ENCODE measurements at places on chromosomes 12 and 14.

DNA sequence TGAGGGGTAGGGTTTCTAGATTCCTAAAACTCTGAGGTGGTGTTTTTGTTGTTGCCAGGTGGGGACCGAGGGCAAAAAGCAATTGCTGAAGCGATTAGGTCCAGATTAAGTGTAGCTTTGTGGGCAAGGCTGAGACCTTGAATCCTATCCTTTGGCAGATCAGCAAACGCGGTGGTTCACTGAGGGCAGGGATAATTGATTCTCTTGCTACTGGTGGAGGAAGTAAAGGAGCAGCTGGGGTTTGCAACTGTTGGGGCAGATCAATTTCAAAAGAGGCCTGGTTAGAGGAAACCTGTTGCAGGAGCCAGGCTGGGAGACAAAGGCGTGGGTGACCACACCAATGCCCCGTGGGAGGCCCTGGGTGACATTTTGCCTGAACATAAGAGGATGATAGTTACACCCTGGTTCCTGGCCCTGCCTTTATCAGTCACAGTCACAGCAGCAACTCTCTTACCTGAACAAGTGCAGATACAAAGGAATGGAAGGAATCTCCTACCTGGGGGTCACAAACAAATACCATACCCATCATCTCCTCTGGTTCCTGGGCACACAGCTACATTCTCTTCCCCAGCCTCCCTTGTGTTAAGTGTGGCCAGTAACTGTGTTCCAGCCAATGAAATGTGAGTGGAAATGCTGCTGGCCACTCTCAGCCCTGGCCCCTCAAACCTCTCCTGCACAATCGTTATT is 43.3 kb upstream of the RASSF3 start:
- no peak for DNase-seq

- no peak for DNase-seq
Measured at GRCh38 chr14:21267431-21267845, 1.8 kb downstream of the HNRNPC start.

DNA sequence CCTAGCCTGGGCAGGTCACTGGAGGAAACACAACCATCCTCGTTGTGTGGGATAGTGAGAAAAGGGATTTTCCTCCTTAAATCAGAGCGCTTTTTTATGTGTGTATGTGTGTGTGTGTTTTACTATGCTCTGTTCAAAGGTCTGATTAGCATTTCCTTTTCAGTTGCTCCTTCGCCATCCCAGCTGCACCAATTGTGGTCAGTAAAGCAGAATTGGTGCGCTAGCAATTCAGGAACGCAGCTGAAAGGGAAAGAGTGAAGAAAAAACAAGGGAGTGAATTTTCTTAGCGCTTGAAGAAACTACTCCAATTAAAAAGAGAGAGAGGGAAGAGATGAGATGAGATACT is 173.3 kb upstream of the PARP11 start:
- DNase-seq, result no peak

GRCh38 chr14:101508196-101508947 is 52.9 kb upstream of the DIO3 start:
- DNase-seq, result no peak

DNA sequence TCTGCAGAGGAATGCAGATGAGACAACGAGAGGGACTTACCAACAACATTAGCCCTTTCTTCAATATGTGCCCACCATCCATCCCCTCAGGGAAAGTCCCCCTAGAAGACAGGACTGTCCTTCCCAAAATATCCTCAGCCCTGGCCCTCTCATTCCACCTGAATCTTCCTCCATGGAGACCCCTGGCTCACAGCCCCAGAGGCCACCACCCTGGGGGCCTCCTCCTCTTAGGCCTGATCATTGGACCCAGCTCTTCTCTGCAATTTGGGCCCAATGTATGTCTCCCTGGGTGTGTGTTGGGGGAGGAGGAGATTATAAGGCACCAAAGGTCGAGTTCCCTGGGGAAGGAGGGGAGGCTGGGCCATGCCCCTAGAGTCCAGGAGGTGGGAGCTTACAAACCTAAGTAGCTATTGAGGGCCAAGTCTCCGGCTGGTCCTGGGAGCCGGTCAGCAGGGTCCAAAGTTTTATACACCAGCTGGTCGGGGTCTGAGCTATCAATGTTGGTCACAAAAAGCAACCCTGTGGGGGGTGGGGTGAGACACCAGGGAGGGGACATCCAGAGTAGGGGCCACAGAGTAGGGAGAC is 8.1 kb downstream of the ITGA7 start:
- DNase-seq, result no peak

GRCh38 chr12:132558861-132559623 is 51.3 kb downstream of the LRCOL1 start:
- no peak for DNase-seq

DNA sequence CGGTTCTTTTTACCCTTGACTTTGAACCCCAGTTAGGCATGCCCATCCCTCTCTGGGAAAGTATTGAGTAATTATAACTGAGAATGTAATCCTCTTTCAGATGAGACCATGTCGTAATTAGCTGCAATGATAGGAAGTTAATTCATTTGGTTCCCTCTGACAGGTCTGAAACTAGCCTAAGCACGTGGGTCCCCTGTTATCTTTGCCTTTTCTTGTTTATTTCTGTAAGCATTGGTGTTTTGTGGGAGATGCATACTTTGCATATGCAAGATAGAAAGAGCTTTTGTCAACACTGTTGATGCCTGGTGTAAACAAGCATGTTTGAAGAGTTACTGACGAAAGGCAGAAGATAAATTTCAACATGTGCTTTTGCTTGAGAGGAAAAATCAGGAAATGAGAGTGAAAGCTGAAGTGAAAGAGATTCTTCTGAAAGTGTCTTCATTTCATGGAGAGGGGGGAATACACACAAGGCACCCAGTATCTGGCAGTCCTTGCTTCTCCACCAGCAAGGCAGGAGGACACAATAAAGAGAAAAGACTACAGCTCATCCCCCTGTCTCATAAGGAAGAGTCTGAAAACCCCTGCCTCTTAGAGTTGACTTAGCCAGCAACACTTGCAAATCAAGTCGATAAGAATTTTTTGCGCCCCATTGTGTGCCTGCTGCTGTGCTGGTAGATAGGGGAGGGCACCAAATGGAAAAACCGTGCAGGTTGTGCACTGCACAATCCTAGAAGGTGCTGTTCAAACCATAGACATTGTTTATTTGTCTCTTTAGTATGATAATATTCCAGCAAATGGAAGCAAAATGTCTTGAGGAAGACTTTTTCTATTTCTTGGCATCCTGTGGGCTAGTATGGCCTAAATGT is 77.8 kb downstream of the SLC24A4 start:
- DNase-seq, result no peak

DNA sequence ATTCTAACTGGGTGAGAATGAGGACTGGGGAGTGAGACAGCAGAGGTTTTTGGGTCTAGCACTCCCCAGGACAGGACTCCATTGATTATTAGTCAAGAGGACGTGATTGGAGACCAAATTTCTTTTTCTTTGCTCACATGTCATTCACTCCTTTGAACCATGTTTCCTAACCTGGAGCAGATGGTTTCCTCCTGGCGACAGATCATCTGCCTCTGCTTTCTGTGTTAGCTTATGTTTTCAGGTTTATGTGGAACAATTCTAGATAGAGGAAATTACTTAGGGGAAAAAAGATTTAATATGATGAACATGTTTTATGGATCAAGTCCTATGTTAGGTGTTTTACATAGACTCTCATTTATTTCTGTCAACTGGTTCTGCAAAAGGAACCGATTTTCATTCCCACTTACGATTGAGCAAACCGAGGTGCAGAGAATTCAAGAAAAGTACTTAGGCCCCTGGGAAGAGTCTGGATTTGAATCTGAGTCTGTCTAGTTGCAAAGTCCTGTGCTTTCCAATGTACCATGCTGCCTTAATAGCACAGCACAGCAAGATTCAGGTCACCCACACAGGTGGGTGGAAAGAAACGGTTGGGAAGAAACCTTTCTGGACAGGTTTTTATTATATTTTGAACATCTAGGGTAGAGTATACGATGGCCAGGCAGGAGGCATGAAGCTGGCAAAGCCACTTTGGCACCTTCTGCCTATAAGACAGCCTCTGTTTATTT is 30.8 kb downstream of the SMOC1 start:
- DNase-seq, result no peak

- DNase-seq, result no peak
Measured at GRCh38 chr14:75425446-75425845, 2.4 kb upstream of the JDP2 start.

DNA sequence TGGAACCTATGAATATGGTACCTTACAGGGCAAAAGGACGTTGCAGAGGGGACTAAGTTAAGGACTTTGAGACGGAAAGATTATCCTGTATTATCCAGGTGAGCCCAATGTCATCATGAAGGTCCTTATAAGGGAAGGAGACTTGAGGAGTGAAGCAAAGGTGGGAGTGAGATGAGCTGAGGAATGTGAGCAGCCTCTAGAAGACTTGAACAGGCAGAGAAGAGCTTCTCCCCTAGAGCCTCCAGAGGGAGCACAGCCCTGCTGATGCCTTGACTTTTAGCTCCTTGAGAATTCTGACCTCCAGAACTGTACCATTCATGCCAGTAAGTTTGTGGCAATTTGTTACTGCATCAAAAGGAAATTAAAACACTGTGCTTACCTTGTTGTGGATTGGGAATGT is 41.8 kb upstream of the DCD start:
- DNase-seq, result no peak

- no peak for DNase-seq
Measured at GRCh38 chr14:25993830-25994229, 604.0 kb downstream of the NOVA1 start.

DNA sequence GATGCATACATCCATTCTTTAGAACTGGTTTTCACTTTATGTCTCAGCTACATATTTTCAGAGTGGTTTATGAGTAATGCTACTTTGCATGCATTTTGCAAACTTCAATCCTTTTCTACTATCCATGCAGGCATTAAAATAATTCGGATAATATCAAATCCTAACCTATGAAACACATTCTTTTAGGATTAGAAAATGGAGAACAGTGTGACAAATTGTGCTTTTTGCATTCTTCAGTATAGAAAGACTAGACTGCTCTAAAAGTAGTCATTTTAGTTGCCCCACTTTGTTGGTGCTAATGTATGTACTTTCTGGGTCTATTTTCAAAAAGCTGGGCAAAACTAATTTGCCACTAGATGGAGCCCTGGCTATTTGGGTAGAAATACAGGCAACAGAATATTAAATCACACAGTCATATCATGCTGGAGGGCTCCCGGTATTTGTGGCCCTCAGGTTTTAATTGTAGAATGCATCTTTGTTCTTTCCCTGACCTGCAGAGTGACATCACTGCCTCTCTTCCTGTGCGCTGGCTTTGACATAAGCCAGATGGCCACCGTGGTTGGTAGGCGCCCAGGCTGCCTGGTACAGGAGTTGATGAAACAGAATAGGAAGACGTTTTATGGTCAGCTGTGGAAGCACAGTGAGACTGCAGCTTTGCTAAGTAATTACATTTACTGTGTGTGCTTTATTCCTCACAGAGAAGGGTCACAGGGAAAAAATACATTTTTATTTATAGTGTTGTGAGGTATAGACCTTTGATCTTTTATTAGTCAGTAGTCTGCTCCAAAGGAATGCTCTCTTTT is 28.1 kb downstream of the MSRB3 start:
- no peak for DNase-seq

GRCh38 chr12:26496170-26496569 is 300.8 kb downstream of the SSPN start:
- no peak for DNase-seq

- no peak for DNase-seq
Measured at GRCh38 chr14:99174770-99175319, 97.2 kb downstream of the BCL11B start.

- no peak for DNase-seq
Measured at GRCh38 chr14:36910578-36910977, 248.9 kb downstream of the PAX9 start.
